ENCODE measurements at places on chromosomes 6 and 20. TPM values are rescaled to one million over a fixed set of nuclear protein-coding genes. Genes with fewer than 3 reads are reported as not detected.

- no peak overlapping the region for H3K27ac ChIP-seq
- no peaks in the 10 kb centered on the region for H3K27me3 ChIP-seq
- no peak overlapping the region for H3K4me3 ChIP-seq
- no peaks in the 10 kb centered on the region for H3K36me3 ChIP-seq
- H3K4me1 ChIP-seq, result no peaks in the 10 kb centered on the region
- DNase-seq, result no peak
Observed at GRCh38 chr6:91796603-91797002, 1209.7 kb upstream of the MAP3K7 start.

GRCh38 chr6:158912655-158913054, 87.3 kb downstream of the RSPH3 start:
- no peaks in the 10 kb centered on the region for H3K27me3 ChIP-seq
- H3K4me3 ChIP-seq, result no peak overlapping the region
- H3K4me1 ChIP-seq, result peaks cover 21% of the 10 kb centered on the region
- H3K27ac ChIP-seq, result no peak overlapping the region

- no peak for DNase-seq
- H3K4me1 ChIP-seq, result no peaks in the 10 kb centered on the region
- no peaks in the 10 kb centered on the region for H3K36me3 ChIP-seq
- no peak overlapping the region for H3K27ac ChIP-seq
- H3K27me3 ChIP-seq, result no peaks in the 10 kb centered on the region
Observed at GRCh38 chr6:128527375-128527774, 7.0 kb upstream of the PTPRK start.

DNA sequence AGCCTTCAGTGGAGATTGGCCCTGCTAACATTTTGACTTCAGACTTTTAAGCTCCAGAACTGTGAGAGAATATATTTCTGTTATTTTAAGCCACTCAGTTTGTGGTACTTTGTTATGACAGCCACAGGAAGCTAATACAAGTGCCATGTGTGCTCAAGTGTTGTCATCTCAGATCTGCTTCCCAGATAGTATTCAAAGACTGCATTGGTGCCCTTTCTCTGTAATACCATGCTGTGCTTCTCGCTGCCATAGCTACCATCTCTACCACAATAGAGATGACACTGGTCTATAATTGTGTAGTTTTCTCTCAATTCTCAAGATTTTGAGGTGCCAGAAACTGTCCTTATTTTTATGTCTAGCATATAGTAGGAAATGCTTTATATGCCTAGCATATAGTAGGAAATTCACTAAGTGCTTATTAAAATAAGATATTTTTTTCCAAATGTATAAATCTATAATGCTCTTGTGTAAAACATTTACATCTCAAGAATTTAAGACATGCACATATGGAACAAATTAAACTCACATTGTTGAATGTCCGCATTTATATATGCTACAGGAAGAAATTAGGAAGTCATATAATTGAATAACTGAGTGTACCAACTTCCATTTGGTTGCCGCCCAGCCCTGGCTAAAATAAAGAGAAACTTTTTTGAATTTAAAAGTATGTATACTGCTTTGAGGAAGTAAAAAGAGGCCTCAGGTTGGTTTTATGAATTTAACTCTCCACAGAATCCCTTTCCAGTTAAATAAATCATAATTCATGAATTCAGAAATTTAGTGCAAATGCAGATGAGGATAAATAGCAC, 77.6 kb downstream of the TPBG start:
- H3K36me3 ChIP-seq, result no peaks in the 10 kb centered on the region
- no peak overlapping the region for H3K4me3 ChIP-seq
- H3K4me1 ChIP-seq, result no peaks in the 10 kb centered on the region
- no peak for DNase-seq

EMILIN3 gene
- total RNA-seq, result 4.4 TPM

DNA sequence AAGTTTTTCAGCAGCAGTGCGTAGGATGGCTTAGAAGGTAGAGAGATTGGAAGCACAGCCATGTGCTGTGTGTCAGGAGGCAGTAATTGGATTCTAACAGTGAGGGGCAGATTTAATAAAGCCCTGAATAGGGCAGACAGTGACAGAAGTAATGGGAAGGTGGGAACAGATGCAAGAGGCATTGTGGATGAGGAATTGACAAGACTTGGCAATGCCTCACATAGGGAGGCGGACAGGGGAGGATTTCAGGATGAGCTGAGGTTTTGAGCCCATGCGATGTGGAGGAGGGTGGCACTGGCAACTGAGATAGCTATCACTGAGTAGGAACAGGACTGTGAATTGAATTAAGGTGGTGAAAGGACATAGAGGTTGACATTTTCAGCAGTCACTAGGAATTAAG, 262.2 kb upstream of the FLRT3 start:
- no peaks in the 10 kb centered on the region for H3K27me3 ChIP-seq
- no peaks in the 10 kb centered on the region for H3K4me1 ChIP-seq
- no peak overlapping the region for H3K4me3 ChIP-seq

RNF146 gene
- total RNA-seq, result 29.1 TPM

RBBP8NL gene
- total RNA-seq, result 6.6 TPM

- no peaks in the 10 kb centered on the region for H3K27me3 ChIP-seq
- no peak for DNase-seq
- no peaks in the 10 kb centered on the region for H3K36me3 ChIP-seq
Observed at GRCh38 chr6:157374889-157375443, 6.0 kb upstream of the ZDHHC14 start.
